A549 treated with dexamethasone at 1 μM for 4 hours (cell line): ENCODE measurements at places on chromosomes 3 and 15. TPM values are rescaled to one million over a fixed set of nuclear protein-coding genes. Genes with fewer than 3 reads are reported as not detected.

The SLCO2A1 gene
- total RNA-seq, result 0.16 to 0.38 TPM (median 0.20 TPM) in 5 replicates

The MORC1 gene
- 0.02 TPM in 1 of 5 replicates, not detected in the others for total RNA-seq

The EDEM1 gene
- 16.8 to 22.8 TPM (median 20.4 TPM) in 5 replicates for total RNA-seq

The IQCF5 gene
- not detected in 5 replicates for total RNA-seq

The ESYT3 gene
- total RNA-seq, result 0.36 to 0.79 TPM (median 0.52 TPM) in 5 replicates

The HHATL gene
- 0.14 TPM in 1 of 5 replicates, not detected in the others for total RNA-seq

The SCAANT1 gene
- not detected in 5 replicates for total RNA-seq

The C3orf70 gene
- total RNA-seq, result 0.07 to 0.16 TPM (median 0.13 TPM) in 5 replicates

The CTXND1 gene
- total RNA-seq, result 0.01 TPM in 2 of 5 replicates, not detected in the others

The SPSB4 gene
- 0.10 to 0.25 TPM (median 0.16 TPM) in 5 replicates for total RNA-seq

The CYP8B1 gene
- not detected in 5 replicates for total RNA-seq

The TMIE gene
- 0.07 to 0.29 TPM (median 0.11 TPM) in 5 replicates for total RNA-seq

The IQCF6 gene
- not detected in 5 replicates for total RNA-seq

The MYRIP gene
- total RNA-seq, result 0.02 TPM in 2 of 5 replicates, not detected in the others

The GOLGA6B gene
- total RNA-seq, result 0.05 TPM in 1 of 5 replicates, not detected in the others

The CAMK2N2 gene
- 0.96 to 2.0 TPM (median 1.5 TPM) in 5 replicates for total RNA-seq

The MINAR1 gene
- total RNA-seq, result 0.41 to 0.59 TPM (median 0.53 TPM) in 5 replicates

The SPATA12 gene
- total RNA-seq, result 0.26 to 0.38 TPM (median 0.32 TPM) in 5 replicates

The CLDN1 gene
- 17.9 to 24.5 TPM (median 19.9 TPM) in 5 replicates for total RNA-seq

The RBPMS2 gene
- total RNA-seq, result 6.7 to 9.6 TPM (median 8.4 TPM) in 5 replicates

The REC114 gene
- not detected in 5 replicates for total RNA-seq

The KNG1 gene
- total RNA-seq, result 0.07 TPM in 1 of 5 replicates, not detected in the others

The GRIP2 gene
- 0.55 to 1.6 TPM (median 1.2 TPM) in 5 replicates for total RNA-seq

The TICRR gene
- 8.8 to 13.6 TPM (median 12.1 TPM) in 5 replicates for total RNA-seq

The RASA2 gene
- 5.8 to 9.2 TPM (median 8.0 TPM) in 5 replicates for total RNA-seq

The VIPR1 gene
- total RNA-seq, result 1.2 to 2.3 TPM (median 1.7 TPM) in 5 replicates

The ITIH1 gene
- total RNA-seq, result 0.06 TPM in 1 of 5 replicates, not detected in the others

The OR5H15 gene
- not detected in 5 replicates for total RNA-seq

The RYK gene
- 28.9 to 34.0 TPM (median 29.7 TPM) in 5 replicates for total RNA-seq

The PEX5L gene
- total RNA-seq, result 0.05 TPM in 1 of 5 replicates, not detected in the others

The CNTN4 gene
- total RNA-seq, result not detected in 5 replicates

The DNAJA4 gene
- total RNA-seq, result 0.02 to 0.09 TPM (median 0.07 TPM) in 3 of 5 replicates, not detected in the others

The A4GNT gene
- not detected in 5 replicates for total RNA-seq

The CCR2 gene
- not detected in 5 replicates for total RNA-seq

The RASL12 gene
- total RNA-seq, result 0.08 to 0.17 TPM (median 0.14 TPM) in 4 of 5 replicates, not detected in the other

The TLR9 gene
- total RNA-seq, result 0.02 to 0.12 TPM (median 0.07 TPM) in 3 of 5 replicates, not detected in the others

The IL17RB gene
- 0.41 to 1.00 TPM (median 0.69 TPM) in 5 replicates for total RNA-seq

The WDR72 gene
- 5.8 to 8.0 TPM (median 6.7 TPM) in 5 replicates for total RNA-seq

The MUC4 gene
- 0.02 to 0.08 TPM (median 0.05 TPM) in 4 of 5 replicates, not detected in the other for total RNA-seq

The LDHAL6B gene
- total RNA-seq, result 0.05 TPM in 1 of 5 replicates, not detected in the others

The ALCAM gene
- 84.4 to 130 TPM (median 108 TPM) in 5 replicates for total RNA-seq

The C2CD4A gene
- 0.11 to 0.14 TPM (median 0.12 TPM) in 5 replicates for total RNA-seq

The SAMD7 gene
- total RNA-seq, result not detected in 5 replicates

The PPARG gene
- 34.7 to 43.2 TPM (median 40.0 TPM) in 5 replicates for total RNA-seq

The RTP1 gene
- not detected in 5 replicates for total RNA-seq

The ACOX2 gene
- total RNA-seq, result 6.0 to 9.0 TPM (median 7.1 TPM) in 5 replicates

The RPL35A gene
- 849 to 1,207 TPM (median 889 TPM) in 5 replicates for total RNA-seq

The PPP1R14D gene
- total RNA-seq, result 0.14 to 0.21 TPM (median 0.19 TPM) in 3 of 5 replicates, not detected in the others

The FEZF2 gene
- total RNA-seq, result not detected in 5 replicates

The AHSG gene
- total RNA-seq, result 0.06 to 0.09 TPM (median 0.06 TPM) in 3 of 5 replicates, not detected in the others

The CFAP91 gene
- total RNA-seq, result 0.21 to 0.32 TPM (median 0.23 TPM) in 4 of 5 replicates, not detected in the other

The MEGF11 gene
- total RNA-seq, result 0.08 to 0.61 TPM (median 0.47 TPM) in 5 replicates

The ZBTB20 gene
- 1.0 to 3.8 TPM (median 1.9 TPM) in 5 replicates for total RNA-seq

The COLQ gene
- 0.12 to 0.36 TPM (median 0.28 TPM) in 5 replicates for total RNA-seq

The CKMT1B gene
- total RNA-seq, result 2.4 to 5.3 TPM (median 3.9 TPM) in 5 replicates

The EIF4E3 gene
- 3.6 to 5.2 TPM (median 4.7 TPM) in 5 replicates for total RNA-seq

The INSYN1 gene
- 2.4 to 3.5 TPM (median 2.7 TPM) in 5 replicates for total RNA-seq

The ANKUB1 gene
- not detected in 5 replicates for total RNA-seq
